ENCODE measurements at places on chromosomes 7 and 10.

GRCh38 chr7:39674406-39674805, 51.0 kb downstream of the RALA start:
- no peak for DNase-seq

DNA sequence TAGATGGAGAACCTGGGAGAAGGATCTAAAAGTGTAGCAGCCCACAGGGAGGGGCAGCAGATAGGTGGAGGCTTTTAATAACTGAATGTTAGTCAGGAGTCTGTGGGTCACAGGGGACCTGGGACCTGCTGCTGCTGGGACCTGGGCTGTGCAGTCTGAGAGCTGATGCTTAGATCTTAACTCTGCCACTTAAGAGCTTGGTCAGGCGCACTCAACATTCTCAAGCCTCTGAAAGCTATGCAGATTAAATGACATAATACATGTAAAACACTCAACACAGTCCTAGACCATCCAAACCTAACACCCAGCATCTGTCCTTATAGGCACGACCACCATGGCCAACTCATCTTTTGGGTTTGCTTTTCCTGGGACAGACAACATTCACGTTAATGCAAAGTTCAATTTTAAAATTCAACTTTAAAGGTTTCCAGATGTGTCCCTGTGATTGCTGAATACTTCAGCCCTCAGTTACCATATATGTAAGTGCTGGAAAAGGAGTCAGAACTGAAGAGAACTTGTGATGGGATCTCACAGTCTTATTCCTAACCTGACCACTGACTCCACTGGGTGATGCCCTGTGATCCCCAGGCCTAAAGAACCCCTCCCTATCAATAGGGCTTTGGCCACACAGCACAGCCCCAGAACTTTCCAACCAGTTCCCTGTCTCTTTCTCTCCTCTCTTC, 321.0 kb downstream of the PLXNA4 start:
- no peak for DNase-seq

- DNase-seq: no peak
Measured at GRCh38 chr10:29829776-29830175, 195.0 kb upstream of the SVIL start.

- DNase-seq: peak; percentile 53
Measured at GRCh38 chr7:105677817-105678573, 96.7 kb upstream of the EFCAB10 start.

DNA sequence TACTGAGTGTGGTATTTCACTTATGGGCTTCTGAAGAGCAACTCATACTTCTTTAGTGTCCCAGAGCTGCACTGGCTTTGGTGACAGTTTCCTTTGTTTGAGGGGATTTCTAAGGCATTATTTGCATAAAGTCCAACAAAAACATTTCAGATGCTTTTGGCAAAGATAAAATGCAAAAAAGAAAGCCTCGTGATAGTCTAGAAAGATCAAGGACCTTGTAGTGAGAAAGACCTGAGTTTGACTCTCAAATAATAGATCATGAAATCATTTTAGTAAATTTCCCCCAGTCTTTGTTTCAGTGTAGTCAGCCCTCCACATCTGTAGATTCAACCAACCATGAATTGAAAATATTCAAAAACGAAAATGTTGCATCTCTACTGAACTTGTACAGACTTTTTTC, 107.4 kb downstream of the EEPD1 start:
- no peak for DNase-seq

GRCh38 chr10:99337311-99337811, 8.2 kb downstream of the CNNM1 start:
- no peak for DNase-seq

- DNase-seq: no peak
Measured at GRCh38 chr10:118820326-118821116, 65.8 kb upstream of the CACUL1 start.

DNA sequence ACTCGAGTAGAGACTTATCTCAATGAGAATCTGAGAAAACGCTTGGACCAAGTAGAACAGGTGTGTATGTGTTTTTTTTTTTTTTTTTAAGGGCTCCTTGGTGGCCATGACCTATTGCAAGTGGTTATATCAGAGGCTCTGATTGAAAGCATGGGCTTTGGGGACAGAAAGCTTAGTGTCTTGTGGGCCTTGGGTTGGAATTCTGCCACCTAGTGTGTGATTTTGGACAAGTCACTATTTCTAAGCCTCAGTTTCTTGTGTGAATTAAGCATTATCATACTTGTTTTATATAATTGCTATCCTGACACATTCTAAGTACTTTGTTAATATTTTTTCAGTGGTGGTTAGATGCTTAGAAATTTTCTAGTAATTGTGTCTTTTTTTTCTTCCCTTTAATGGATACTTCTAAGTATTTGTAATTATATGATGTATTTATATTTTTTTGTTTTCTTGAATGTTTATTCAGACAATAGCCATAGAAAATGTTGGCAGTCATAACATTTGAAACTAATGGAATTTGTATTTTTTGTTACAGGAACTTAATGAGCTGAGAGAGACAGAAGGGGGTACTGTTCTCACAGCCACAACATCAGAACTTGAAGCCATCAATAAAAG, 33.1 kb downstream of the SMC3 start:
- no peak for DNase-seq

- no peak for DNase-seq
Measured at GRCh38 chr7:6155596-6155995, 116.8 kb downstream of the CYTH3 start.

DNA sequence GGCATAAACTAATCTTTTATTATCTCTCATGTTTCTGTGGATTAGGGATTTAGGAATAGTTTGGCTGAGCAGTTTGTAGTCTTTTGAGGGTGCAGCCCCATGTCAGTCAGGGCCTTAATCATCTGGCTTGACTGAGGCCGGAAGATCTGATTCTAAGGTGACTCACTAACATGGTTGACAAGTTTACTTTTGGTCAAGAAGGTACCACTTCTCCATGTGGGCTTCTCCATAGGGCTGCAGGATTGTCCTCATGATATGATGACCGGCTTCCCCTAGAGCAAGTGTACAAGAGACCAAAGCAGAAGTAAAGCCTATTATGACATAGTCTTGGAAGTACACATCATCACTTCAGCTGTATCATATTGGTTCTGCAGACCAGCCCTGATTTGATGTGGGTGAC, 45.9 kb upstream of the OIT3 start:
- no peak for DNase-seq

DNA sequence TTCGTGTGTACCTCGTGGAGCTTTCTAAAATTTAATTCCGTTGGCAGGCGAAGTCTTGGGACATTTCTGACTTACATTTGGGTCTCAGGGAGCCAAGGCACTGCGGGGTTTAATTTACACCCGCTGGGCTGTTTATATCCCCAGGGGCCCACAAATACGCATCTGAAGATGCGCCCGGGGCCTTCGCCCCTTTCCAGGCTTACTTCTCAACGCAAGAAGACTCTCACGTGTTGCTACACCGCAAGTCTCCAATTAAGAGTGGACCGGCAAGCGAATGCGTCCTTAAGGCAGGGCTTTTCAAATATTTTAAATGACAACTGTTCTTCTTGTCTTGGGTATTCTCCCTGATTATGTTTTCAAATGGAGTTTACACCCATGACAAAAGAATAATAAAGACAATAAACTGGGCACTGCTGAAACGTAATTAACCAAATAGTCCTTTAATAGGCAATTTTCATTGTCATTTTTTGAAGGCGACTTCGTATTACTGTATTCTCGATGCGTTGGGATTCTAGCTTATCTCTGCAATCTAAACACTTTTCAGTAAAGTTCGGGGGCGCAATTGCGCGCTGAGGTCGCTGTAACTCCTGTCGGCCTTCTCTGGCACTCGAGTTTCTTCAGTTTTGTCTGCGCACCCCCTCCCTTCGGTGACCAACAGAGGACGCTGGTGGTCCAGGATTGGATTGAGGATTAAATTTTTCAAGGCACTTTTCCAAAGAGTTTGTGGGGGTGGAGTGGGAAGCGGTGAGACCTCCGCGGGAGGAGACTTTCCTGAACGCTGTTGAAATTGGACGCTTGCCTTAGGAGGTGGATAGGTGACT, 837 bp upstream of the IGFBP3 start:
- DNase-seq: no peak

DNA sequence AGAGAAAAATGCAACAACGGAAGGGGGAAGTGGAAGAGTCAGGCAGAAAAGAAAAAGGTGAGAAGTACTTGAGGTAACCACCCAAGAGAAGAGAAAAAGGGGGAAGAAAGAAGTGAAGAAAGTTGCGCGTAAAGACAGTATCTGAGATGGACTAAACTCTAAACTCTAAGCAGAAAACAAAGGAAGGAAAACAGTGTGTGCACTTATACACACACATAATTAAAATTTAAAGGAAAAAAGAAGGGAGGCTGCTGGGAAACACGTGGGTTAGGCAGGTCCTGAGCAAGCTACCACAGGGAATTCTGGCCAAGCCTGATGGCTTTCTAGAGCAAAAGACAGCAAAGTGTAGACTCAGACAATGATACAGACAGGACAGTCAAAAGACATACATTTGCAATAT, 78.0 kb downstream of the UBE2H start:
- no peak for DNase-seq

DNA sequence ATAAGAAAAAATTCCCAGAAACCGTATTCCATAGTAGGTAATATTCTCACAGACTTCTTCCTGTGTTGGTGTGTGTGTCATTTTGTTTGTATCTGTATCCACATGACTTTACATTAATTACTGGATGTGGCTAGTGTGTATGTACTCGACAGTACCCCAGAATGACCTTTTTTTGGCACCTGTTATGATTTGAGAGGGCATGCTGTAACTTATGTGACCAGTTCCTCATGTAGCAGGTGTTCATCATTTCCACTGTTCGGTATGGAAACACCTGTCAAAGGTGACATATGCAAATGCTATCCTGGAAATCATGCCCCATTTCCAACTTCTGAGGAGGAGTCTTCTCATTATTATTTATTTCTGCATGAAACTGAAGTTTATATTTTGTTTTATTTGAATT, 89.3 kb downstream of the ZMYND11 start:
- DNase-seq: no peak

DNA sequence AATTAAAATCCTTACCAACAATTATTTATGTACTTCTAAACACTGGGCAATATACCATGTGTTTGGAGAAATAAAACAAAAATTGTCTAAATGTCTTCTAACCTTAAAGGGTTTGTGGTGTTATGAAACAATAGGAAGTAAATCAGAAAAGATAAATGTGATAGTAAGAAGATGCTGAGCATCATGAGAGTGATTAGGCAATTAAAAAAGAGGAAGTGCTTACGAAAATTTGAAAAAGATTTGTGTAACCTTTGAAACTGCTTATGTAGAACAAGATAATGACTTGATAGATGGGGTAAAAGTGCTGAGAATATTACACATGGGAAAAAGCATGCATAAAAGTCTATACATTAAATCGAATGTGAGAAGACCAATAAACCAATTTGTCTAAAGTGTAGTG, 573.4 kb upstream of the CNTNAP2 start:
- no peak for DNase-seq

All from activated naive CD8-positive, alpha-beta T cell treated with anti-CD3 and anti-CD28 coated beads for 36 hours (primary cell).